Stimulated activated CD8-positive, alpha-beta memory T cell treated with anti-CD3 and anti-CD28 coated beads, Interleukin-4, amount 100 ng/mL, for 4 hours (primary cell): ENCODE measurements at places on chromosomes 11 and 22.

DNA sequence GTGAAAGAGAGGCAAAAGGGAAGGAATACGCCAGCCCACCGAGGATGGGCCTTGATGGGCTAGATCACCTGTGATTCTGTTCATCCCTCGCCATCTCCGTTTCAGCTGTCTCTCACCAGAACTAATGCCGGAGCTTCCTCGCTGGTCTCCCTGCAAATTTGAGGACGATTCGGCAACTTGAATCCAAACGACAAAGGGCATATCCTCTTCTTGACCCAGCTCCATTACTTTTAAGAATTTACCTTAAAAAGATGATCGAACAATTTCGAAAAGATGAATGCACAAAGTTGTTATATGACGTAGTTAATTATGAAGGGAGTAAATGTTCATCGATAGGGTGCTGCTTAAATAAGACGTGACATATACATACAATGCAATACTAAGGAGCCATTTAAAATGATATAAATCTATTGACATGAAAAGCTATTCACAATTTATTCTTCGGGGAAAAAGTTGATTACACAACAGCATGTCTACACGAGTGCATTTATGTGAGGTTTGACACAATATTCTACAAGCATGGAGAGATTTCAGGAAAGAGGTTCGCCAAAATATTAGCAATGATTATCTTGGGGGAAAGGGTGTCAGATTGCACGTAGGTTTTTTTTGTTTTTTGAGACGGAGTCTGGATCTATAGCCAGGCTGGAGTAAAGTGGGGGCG is 937 bp upstream of the FAM168A start:
- DNase-seq: no peak

- DNase-seq: no peak
Measured at GRCh38 chr11:117833401-117833891, 8.9 kb upstream of the FXYD2 start.

- DNase-seq: no peak
Measured at GRCh38 chr22:25930788-25931310, 188.9 kb downstream of the MYO18B start.

DNA sequence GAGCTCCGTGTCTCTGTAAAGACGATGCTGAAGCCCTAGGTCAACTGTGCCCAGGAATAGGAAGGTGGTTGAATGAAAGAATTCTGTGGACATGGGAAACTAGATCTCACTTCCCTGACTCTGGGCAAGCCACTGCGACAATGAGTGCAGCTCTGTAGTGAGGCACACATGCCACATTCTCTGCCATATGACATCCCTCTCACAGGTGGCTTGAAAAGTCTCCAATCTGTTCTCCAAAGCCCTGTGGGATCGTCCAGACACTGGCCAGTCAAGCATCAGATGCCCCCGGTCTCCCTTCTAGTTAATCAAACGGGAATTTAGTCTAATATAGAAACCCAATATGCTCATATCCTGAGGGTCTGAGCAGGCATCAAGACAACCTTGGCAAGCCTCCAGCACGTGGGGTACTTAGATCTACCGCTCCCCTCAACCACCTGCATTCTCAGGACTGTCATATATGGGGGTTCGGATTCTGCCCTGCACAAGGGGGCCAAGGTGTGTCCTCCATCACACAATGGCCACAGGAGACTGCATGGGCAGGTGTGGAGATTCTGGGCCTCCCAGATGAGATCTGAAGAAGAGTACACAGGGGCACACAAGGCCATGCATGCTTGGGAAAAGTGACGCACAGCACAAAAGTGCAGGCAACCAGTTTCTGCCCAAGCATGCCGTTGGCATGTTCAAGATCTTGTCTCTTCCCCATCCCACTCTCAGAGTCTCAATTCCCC is 11.9 kb downstream of the DKK3 start:
- no peak for DNase-seq

GRCh38 chr11:108853864-108854263 is 189.0 kb downstream of the DDX10 start:
- no peak for DNase-seq

- DNase-seq: no peak
Measured at GRCh38 chr11:105899772-105900171, 122.3 kb downstream of the MSANTD4 start.

GRCh38 chr11:128273736-128274135 is 313.6 kb downstream of the ETS1 start:
- no peak for DNase-seq

GRCh38 chr11:3148990-3149851 is 15.9 kb downstream of the OSBPL5 start:
- DNase-seq: no peak

DNA sequence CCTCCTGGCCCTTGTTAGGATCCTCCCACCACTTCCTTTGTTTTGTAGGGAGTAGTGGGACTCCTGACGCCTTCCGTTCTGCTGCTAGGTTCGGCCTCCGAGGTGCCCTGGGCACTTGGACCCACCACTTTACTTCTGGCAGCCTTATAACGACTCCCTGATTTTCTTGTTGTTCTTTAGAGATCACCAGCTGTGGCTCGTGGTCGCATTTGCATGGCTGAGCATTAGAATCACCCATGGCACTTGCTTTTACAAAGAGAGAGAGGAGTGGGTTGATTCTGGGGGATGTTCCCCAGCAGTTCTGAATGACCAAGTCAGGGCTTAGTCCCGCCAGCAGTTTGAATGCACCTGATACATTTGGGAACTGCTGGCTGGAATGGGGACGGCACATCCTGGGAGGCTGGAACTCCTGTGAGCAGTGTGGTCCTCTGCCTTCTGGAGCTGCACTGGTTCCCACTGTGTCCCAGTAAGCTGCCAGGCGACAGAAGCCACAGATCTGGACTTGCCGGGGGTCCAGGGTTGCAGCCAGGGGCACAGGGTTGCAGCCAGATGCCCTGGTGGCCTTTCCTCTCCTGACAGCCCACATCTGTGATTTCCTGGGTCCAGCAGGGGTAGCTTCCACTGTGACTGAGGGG is 4.1 kb downstream of the TUB start:
- DNase-seq: no peak

GRCh38 chr11:45858751-45859398 is 11.6 kb downstream of the CRY2 start:
- DNase-seq: no peak

GRCh38 chr11:2914455-2915195 is 14.6 kb downstream of the PHLDA2 start:
- no peak for DNase-seq

DNA sequence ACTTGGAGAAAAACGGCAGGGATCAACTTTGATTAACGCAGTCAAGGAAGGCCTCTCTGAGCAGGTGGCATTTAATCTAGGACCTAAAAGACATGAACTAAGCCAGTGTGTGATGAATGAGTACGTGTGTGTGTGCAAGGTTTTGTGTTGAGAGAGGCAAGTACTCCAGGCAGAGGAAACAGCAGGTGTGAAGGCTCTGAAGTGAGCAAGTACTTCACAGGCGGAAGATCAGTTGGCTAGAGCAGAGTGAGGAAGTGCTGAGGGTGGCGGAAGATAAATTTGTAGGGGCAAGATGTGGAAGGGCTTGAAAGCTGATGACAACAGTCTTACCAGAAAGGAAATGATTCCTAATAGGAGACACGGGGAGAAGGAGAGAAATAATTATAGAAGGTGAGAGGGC is 6.8 kb downstream of the APIP start:
- DNase-seq: no peak

DNA sequence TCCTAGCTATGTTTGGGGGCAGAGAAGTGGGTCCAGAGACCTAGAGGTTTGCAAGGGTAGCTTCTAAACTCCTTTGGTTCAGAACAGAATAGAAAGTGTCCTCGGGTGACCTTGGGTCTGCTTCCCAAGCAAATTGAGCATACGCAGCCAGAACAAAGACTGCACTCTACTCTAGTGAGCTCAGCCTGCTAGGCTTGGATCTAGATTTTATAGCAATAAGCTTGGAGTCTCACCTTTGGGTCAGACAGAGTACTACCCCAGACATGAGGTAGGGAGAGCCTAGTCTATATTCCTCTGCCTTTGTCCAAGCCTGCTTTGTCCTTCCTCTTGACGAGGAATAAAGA is 52.6 kb upstream of the ELF5 start:
- DNase-seq: no peak

DNA sequence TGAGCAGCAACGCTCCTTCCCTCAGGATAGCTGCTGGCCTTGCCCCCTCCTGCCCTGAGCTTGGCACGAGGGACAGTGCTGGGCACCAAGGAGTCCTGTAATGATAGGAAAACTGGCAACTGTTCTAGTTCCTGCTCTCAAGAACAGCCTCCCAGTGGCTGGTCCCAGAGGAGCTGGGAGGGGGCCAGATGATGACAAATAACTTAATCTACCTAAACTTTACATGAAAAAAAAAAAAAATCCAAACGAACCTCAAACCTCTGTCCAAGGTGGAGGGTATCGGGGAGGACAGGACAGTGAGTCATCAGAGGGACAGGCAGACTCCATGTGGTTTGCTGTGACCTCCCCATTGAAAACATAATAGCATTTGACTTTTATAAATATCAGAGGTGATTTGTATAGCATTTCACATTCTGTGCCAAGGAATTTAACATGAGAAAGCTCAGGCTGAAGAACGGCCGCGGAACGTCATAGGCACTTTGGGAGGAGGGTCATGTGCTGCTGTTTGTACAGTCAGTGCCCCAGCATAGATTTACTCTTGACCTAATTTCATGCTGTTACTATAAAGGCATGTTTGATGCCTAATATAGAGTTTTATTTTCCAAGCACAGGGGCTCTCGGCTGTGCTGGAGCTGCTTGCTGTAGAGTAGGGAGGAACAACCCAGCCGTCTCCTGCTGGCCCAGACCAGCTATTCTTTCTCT is 98.2 kb upstream of the NNMT start:
- no peak for DNase-seq

- DNase-seq: no peak
Measured at GRCh38 chr11:45092404-45092785, 54.0 kb upstream of the PRDM11 start.

- DNase-seq: no peak
Measured at GRCh38 chr11:48019595-48019994, 39.2 kb downstream of the PTPRJ start.

DNA sequence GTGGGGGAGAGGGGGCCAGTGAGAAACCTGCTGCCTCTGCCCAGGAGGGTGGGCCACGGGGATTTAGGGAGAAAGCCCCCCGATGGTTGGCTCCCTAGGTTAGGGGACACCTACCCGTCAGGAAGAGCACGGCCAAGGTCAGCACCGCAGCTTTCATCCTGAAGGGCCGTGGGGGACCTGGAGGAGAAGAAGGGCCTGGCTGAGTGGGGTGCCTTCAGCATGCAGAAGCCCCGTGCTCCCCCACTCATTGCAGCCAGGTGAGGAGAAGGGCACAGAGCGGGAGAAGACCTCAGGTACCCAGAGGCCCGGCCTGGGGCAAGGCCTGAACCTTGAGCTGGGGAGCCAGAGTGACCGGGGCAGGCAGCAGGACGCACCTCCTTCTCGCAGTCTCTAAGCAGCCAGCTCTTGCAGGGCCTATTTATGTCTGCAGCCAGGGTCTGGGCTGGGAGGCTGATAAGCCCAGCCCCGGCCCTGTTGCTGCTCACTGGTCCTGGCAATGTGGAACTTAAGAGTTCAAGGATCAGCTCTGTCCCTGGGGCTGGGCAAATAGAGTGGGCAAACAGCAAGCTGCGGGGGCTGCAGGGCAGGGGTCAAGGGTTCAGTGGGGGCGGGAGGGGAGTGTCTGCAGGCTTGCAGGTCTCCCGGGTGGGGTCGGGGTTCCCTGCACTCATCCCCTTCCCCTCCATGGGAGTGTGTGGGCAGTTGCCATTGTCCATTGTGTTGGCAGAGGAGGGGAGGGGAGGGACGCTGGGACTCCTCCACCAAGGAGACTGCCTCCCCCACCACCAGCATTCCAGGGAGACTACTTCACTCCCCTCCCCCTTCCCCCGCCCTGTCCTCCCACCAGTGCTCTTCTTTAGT is at the start of gene APOA1:
Gene APOA1 (minus strand): TSS at position 392 of the 861 bp plus-strand sequence. CDS start 235 bp downstream, at position 157.
- DNase-seq: no peak

GRCh38 chr11:6737872-6738466 is 33.8 kb downstream of the OR2AG2 start:
- DNase-seq: peak; percentile 49

GRCh38 chr11:44737245-44738085 is 10.7 kb downstream of the TSPAN18 start:
- DNase-seq: no peak

DNA sequence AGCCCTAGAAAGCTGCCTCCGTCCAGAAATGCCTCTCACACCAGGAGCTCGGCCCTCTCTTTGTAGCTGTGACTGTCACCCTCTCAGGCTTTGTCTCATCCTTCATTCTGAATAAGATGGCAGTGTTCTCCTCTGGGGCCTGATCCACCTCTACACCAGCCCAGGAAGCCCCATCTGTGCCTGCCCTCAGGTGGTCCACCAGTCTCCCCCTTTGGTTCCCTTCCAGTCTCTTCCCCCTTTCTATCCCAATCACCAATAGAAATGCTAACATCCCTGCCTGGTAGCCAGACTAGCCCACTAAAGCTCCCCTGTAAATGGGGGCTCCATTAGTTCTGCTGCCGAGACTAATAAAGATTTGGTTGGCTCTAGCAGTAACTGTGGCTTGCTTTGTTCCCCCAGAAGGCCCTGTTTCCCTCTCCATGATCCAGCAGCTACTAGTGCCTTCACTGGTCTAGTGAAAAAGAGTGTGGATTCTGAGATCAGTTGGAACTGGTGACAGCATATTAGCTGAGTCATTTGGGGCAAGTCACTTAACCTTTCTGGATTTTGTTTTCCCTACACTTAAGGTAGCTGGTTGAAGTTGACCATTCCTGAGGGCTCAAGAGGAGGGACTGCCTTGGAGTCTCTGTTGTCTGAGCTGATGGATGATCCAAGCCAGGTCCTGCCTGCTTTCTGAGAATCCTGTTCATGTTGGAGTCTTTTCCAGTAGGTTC is 16.2 kb downstream of the PLEKHB1 start:
- DNase-seq: no peak

DNA sequence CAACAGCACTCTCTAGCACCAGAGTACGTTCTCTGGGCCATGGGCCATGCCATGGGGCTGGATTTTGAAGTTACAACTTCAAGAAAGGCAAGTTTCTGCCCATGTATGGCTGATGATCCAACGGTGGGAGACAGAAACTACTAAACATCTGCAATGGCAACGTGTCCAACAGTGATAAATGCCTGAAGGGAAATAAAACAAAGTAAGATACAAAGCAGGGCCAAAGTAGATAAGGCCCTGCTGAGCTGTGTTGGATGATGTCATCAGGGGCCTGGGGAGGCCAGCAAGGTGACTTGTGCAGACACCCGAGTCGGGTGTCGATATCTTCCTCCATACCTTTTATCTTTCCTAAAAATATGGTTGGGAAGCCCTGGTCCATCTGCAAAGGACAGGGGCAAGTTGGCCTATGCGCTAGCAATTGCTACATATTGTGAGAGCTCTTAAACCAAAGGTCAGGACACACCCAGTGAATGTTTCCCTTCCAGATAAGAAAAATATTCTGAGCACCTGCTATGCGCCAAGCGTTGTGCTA is 487.2 kb downstream of the MN1 start:
- DNase-seq: no peak
